ENCODE measurements at places on chromosomes 11 and 22.

DNA sequence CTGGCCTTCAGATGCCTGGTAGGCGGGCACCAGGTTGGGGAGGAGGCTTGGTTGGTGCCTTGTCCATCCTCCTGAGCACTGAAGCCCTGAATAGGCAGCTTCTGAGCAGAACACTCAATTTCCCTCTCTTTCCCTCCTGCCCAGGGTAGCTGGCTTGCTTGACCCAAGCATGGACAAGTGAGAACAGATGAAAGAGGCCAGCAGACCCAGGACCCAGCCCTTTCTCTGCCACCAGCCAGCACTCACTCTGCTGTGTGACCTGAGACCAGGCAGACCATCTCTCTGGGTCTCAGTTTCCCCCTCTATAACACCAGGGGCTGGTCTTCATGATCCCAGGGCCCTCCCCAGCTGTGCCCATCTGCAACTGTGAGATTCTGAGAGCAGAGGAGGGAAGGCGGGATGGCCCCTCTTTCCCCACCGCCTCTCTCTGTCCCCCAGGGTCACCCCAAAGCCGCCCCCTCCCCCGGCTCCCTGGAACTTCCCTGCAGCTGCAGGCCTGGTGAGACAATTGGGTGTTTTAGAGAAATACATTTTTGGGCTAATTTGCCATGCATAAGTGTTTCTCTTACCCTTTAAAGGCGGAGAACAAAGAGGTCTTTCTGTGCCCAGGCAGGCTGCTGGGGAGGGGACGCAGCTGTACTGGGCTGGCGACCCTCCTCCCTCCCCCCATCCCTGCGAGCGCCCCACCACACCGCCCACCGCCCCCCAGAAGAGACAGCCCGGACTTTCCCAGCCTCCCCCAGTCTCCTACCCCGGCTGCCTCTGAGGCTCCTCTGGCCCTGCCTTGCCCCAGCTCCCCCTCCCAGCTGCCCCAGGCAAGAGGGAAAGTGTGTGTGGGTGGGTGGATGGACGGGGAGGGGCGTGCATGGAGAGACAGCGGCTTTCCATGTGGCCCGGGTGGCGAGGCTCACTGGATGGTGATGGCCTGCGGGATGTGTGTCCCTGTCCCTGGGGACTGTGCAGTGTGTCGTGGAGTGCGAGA, 30.8 kb upstream of the PICK1 start:
- no peak for DNase-seq
- H3K4me1 ChIP-seq: no peaks in the 10 kb centered on the region
- no peaks in the 10 kb centered on the region for H3K36me3 ChIP-seq
- no peaks in the 10 kb centered on the region for H3K27me3 ChIP-seq
- no peak overlapping the region for H3K27ac ChIP-seq

- peaks cover 2% of the 10 kb centered on the region for H3K36me3 ChIP-seq
- peaks cover 16% of the 10 kb centered on the region for H3K4me1 ChIP-seq
- no peak for DNase-seq
- peaks cover 4% of the 10 kb centered on the region for H3K27me3 ChIP-seq
These were observed 60.9 kb downstream of the ST14 start for GRCh38 chr11:130220311-130221035.

- H3K27me3 ChIP-seq: peaks cover 17% of the 10 kb centered on the region
- H3K4me3 ChIP-seq: no peak overlapping the region
- H3K36me3 ChIP-seq: no peaks in the 10 kb centered on the region
- DNase-seq: no peak
- H3K4me1 ChIP-seq: peaks cover 1% of the 10 kb centered on the region
- no peak overlapping the region for H3K27ac ChIP-seq
These were observed 64.6 kb downstream of the ARHGEF12 start for GRCh38 chr11:120400564-120401364.

- H3K27ac ChIP-seq: no peak overlapping the region
- H3K36me3 ChIP-seq: no peaks in the 10 kb centered on the region
- H3K4me3 ChIP-seq: no peak overlapping the region
- H3K27me3 ChIP-seq: peaks cover 27% of the 10 kb centered on the region
These were observed 131.6 kb upstream of the NECTIN1 start for GRCh38 chr11:119860561-119861094.

- peaks cover 5% of the 10 kb centered on the region for H3K27me3 ChIP-seq
- H3K4me3 ChIP-seq: no peak overlapping the region
- no peaks in the 10 kb centered on the region for H3K36me3 ChIP-seq
- H3K27ac ChIP-seq: no peak overlapping the region
- no peaks in the 10 kb centered on the region for H3K4me1 ChIP-seq
These were observed 14.0 kb downstream of the MYRF start for GRCh38 chr11:61766353-61766841.

GRCh38 chr11:13316528-13316961, 39.0 kb downstream of the BMAL1 start:
- peak overlapping the region; percentile 21 for H3K27ac ChIP-seq
- H3K36me3 ChIP-seq: peaks cover 11% of the 10 kb centered on the region
- peaks cover 71% of the 10 kb centered on the region for H3K4me1 ChIP-seq
- no peaks in the 10 kb centered on the region for H3K27me3 ChIP-seq

GRCh38 chr11:62856333-62856895, 17.0 kb upstream of the WDR74 start:
- no peak for DNase-seq
- H3K36me3 ChIP-seq: peaks cover 67% of the 10 kb centered on the region
- H3K27me3 ChIP-seq: peaks cover 7% of the 10 kb centered on the region
- peaks cover 81% of the 10 kb centered on the region for H3K4me1 ChIP-seq

DNA sequence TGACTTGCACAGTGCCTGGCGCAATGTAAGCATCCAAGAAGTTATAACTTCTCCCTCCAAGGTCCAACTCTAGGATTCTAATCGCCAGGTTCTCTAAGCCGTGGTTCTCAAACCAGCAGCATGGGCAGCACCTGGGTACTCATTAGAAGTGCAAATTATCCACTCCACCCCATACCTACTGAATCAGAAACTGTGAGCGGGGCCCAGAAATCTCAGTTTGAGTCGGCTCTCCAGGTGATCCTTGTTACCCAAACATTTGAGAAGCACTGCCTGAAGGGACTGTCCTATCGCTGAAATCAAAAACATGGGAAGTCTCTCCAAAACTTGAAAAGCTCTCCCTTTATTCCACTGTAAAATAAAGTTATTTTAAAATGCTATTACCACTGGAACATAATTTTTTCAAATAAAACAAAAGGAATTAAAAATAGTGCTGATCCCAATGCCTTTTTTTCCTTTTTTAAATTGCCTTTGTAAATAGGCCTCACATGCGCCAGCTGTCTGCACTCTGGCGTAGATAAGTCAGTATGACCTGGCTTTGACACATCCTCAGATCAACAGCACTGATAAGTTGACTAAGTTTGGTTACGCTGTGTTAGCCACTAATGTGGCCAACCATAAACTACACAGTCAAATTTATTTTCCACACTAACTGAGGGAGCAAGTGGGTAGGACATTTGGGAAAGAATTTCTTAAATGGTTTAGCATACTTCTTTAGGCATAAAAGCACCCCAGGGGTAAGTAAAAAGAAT, 8.4 kb upstream of the CTR9 start:
- H3K27me3 ChIP-seq: no peaks in the 10 kb centered on the region
- no peak for DNase-seq
- peak overlapping the region; percentile 1 for H3K4me3 ChIP-seq
- peaks cover 38% of the 10 kb centered on the region for H3K4me1 ChIP-seq
- peak overlapping the region; percentile 6 for H3K27ac ChIP-seq

GRCh38 chr22:48722661-48723060, 1105.0 kb downstream of the BRD1 start:
- no peaks in the 10 kb centered on the region for H3K36me3 ChIP-seq
- no peak overlapping the region for H3K4me3 ChIP-seq
- DNase-seq: no peak
- H3K27me3 ChIP-seq: peaks cover 8% of the 10 kb centered on the region
- no peaks in the 10 kb centered on the region for H3K4me1 ChIP-seq
- H3K27ac ChIP-seq: no peak overlapping the region

DNA sequence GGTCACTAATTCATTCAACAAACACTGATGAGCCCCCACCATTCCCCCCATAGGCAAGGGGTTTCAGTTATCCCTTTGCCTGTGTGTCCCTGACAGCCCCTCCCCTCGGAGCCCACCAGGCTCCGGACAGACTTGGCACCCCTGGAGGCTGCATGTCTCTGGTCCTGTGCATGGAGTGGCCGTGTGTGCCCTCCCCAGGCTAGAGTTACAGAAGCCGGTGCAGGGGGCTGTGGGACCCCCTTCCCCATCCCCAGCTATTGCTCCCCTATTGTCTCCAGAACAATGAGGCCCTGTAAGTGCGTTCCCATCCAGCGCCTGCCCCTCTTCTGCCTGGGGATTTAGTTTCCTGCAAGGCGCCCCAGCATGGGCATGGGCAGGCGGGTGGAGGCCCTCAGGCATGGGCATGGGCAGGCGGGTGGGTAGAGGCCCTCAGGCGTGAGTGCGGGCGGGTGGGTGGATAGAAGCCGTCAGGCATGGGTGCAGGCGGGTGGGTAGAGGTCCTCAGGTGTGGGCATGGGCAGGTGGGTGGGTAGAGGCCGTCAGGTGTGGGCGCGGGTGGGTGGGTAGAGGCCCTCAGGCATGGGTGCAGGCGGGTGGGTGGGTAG, 1.5 kb downstream of the MUC2 start:
- H3K36me3 ChIP-seq: no peaks in the 10 kb centered on the region
- no peak for DNase-seq
- no peak overlapping the region for H3K4me3 ChIP-seq
- H3K27ac ChIP-seq: no peak overlapping the region
- H3K4me1 ChIP-seq: no peaks in the 10 kb centered on the region

DNA sequence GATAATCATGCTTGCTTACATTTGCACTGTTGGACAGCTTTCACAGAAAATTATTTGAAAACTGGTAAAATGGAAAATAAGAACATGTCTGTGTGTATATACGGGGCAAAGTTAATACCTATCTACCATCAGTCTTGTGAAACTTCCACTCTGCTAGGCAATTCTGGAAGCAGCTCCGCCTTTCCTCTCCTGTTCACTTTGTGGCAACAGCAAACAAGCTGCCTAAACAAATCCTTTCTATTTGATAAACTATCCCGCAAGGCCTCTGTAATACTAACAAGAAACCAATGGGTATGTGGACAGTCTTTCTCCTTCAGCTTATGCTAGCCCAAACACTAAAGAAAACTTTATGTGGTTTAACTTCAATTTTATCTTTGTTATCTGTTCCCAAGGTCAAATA, 39.2 kb upstream of the RAPSN start:
- no peaks in the 10 kb centered on the region for H3K27me3 ChIP-seq
- peak overlapping the region; percentile 50 for H3K27ac ChIP-seq
- H3K36me3 ChIP-seq: peaks cover 40% of the 10 kb centered on the region
- H3K4me1 ChIP-seq: peaks cover 14% of the 10 kb centered on the region
- H3K4me3 ChIP-seq: no peak overlapping the region
- DNase-seq: no peak

- no peak for DNase-seq
- H3K27ac ChIP-seq: no peak overlapping the region
- no peaks in the 10 kb centered on the region for H3K36me3 ChIP-seq
- no peak overlapping the region for H3K4me3 ChIP-seq
- no peaks in the 10 kb centered on the region for H3K27me3 ChIP-seq
These were observed 328.3 kb downstream of the FAT3 start for GRCh38 chr11:92552942-92553341.

GRCh38 chr11:24286238-24286637, 210.6 kb upstream of the LUZP2 start:
- H3K36me3 ChIP-seq: no peaks in the 10 kb centered on the region
- no peaks in the 10 kb centered on the region for H3K27me3 ChIP-seq
- DNase-seq: no peak
- no peaks in the 10 kb centered on the region for H3K4me1 ChIP-seq
- H3K4me3 ChIP-seq: no peak overlapping the region
- no peak overlapping the region for H3K27ac ChIP-seq

GRCh38 chr22:47201996-47202818, 439.8 kb downstream of the TBC1D22A start:
- H3K27ac ChIP-seq: no peak overlapping the region
- H3K27me3 ChIP-seq: no peaks in the 10 kb centered on the region
- no peaks in the 10 kb centered on the region for H3K4me1 ChIP-seq
- H3K4me3 ChIP-seq: no peak overlapping the region
- DNase-seq: no peak

DNA sequence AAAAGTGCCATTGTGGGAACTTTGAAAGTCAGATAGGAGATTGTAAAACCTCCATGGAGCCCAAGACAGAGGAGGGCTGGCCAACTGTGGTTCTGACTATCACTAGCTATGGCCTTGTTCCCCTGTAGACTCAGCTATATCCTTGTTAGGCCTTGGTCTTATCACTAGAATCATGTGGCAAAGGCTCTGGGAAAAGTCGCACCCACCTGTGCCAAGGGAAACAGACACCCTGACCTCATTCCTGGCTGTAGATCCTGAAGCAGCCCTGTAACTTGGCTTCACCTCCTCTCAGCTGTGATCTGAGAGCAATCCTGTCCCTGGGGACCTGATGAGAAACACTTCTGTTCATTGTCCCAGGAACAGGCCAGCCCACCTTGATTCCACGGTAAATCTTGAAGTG, 566.2 kb downstream of the TMEM135 start:
- no peak for DNase-seq
- no peaks in the 10 kb centered on the region for H3K4me1 ChIP-seq
- H3K27ac ChIP-seq: no peak overlapping the region
- H3K27me3 ChIP-seq: no peaks in the 10 kb centered on the region

- H3K4me1 ChIP-seq: no peaks in the 10 kb centered on the region
- H3K4me3 ChIP-seq: no peak overlapping the region
- H3K27me3 ChIP-seq: peaks cover 9% of the 10 kb centered on the region
- DNase-seq: no peak
- H3K27ac ChIP-seq: no peak overlapping the region
These were observed 77.5 kb downstream of the BLID start for GRCh38 chr11:122038543-122038942.

GRCh38 chr11:14775897-14776296, 116.1 kb downstream of the CYP2R1 start:
- H3K27ac ChIP-seq: no peak overlapping the region
- H3K27me3 ChIP-seq: no peaks in the 10 kb centered on the region
- H3K4me1 ChIP-seq: peaks cover 74% of the 10 kb centered on the region

- DNase-seq: no peak
- H3K27me3 ChIP-seq: no peaks in the 10 kb centered on the region
- no peak overlapping the region for H3K27ac ChIP-seq
- H3K36me3 ChIP-seq: peaks cover 23% of the 10 kb centered on the region
These were observed 67.1 kb downstream of the CDKN1C start for GRCh38 chr11:2818503-2818902.

GRCh38 chr11:62665599-62666258, 617 bp downstream of the CSKMT start:
- H3K36me3 ChIP-seq: peaks cover 68% of the 10 kb centered on the region
- peaks cover 2% of the 10 kb centered on the region for H3K27me3 ChIP-seq
- H3K27ac ChIP-seq: peak overlapping the region; percentile 99
- peaks cover 55% of the 10 kb centered on the region for H3K4me1 ChIP-seq
- H3K4me3 ChIP-seq: peak overlapping the region; percentile 99

DNA sequence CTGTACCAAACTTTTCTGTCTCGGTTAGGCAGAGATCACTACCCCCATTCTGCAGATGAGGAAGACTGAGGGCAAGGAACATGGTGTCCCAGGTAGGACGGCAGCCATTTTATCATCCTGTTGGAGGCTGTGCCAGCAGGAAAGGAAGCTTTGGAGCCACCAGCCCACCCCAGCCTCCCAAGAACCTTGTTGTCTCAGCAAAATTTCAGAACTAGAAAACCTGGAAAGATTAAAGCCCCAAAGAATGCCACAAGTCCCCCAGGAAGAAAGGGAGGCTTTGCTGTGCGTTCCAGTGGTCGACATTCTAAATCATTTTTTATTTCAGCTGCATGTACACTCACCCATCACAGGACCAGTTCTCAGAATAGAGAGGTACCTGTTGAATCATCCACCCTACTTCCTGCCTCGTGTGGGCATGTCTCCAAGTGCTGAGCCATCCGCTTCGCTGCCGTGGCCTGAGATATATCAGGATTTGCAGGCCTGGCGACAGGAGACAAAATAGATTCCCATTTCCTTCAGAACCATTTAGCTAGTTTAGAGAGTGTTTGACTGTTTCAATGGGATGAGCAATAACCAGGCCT, 13.0 kb upstream of the EIF3D start:
- peaks cover 8% of the 10 kb centered on the region for H3K27me3 ChIP-seq
- H3K4me1 ChIP-seq: peaks cover 13% of the 10 kb centered on the region
- no peaks in the 10 kb centered on the region for H3K36me3 ChIP-seq
- H3K27ac ChIP-seq: peak overlapping the region; percentile 81
- peak overlapping the region; percentile 11 for H3K4me3 ChIP-seq
- DNase-seq: peak; percentile 55
